ENCODE measurements at places on chromosomes 3 and 15. TPM values are rescaled to one million over a fixed set of nuclear protein-coding genes. Genes with fewer than 3 reads are reported as not detected.

Gene DMXL2
- 55.2 TPM for total RNA-seq

Gene WDR76
- total RNA-seq, result 6.2 TPM

Gene OR5K2
- not detected for total RNA-seq

Gene GOLGA8J
- total RNA-seq, result not detected

Gene RTP1
- total RNA-seq, result not detected

Gene PLA2G4D
- not detected for total RNA-seq

Gene SPATA12
- 0.38 TPM for total RNA-seq

Gene FOXL2
- not detected for total RNA-seq

Gene PPCDC
- total RNA-seq, result 13.1 TPM

Data from upper lobe of right lung (tissue), 1 donor.